ENCODE measurements at places on chromosomes 13 and 19.

DNA sequence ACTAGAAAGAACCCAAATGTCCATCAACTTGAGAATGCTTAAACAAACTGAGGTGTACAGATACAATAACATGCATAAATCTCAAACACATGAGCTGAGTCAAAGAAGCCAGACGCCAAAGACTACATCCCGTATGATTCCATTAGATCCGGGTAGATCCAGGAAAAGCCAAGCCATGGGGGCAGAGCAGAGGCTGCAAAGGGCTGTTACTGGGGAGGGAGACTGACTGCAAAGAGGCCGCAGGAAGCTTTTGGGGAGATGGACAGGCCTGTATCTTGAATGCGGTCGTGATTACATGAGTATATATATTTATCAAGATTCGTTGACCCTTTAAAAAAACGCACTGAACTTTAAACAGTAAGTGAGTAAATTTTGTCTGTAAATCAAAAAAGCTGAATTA is 28.7 kb downstream of the GGACT start:
- no peak for DNase-seq

GRCh38 chr13:76693086-76693485 is 193.1 kb downstream of the KCTD12 start:
- DNase-seq = no peak

- peak; percentile 34 for DNase-seq
These were observed 15.0 kb downstream of the CIC start for GRCh38 chr19:42284066-42284501.

- no peak for DNase-seq
These were observed 44.6 kb downstream of the PTPRS start for GRCh38 chr19:5296021-5296420.

GRCh38 chr19:42199440-42200115 is 17.9 kb downstream of the DEDD2 start:
- peak; percentile 68 for DNase-seq

- DNase-seq = no peak
These were observed 3.8 kb downstream of the NPHS1 start for GRCh38 chr19:35848486-35848885.

GRCh38 chr19:54325631-54326030 is 12.7 kb upstream of the LILRA5 start:
- DNase-seq = no peak

DNA sequence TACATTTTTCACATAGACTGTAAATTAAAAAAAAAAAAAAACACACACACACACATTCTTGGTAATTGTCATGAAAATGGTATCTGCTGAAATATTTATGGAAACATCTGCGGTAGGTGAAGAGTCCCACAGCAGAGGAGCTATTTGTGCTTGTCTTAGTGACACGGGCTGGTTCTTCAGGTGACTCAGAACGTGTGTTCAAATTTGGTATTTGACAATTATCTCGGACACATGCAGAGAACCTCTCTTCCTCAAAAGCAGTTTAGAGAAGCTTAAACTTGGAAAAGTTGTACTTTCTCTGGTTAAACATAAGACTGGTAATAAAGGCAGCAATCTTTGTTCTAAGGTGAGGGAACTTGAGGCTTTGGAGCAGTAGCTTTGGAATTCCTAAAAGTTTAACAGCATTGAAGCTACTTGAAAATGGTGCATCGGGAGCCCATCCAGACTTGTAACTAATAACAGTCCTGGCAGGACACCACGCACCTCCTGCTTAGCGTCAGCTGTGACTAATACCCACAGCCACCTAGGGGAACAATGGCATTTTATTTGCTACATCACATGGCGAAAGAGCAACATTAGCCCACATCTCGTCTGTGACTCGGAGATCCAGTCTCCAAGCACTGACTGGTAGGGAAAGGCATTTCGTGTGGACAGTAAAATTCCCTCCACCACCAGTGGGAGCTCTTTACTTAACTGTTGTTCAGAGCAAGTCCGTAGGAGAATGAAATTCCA is 1505.1 kb upstream of the SLC10A2 start:
- no peak for DNase-seq

GRCh38 chr19:17775245-17775927 is 19.6 kb upstream of the B3GNT3 start:
- DNase-seq = peak; percentile 54

DNA sequence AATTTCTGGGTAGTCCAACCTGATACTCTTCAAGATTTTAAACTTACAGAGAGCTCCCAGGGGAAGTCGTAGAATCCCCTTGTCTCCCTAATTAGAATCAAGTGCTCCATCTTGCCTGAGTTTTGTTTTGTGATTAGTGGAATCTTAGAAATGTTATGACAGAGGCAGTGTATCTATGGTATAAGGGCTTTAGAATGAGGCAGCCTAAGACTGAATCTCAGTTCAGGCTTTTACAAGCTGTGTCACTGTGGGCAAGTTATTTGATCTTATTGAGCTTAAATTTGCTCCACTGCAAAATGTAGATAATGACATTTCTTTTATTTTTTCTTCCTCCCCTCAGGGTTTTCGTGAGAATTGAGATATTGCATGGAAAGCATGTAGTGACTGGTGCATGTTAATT is 215.5 kb downstream of the POSTN start:
- DNase-seq = no peak

DNA sequence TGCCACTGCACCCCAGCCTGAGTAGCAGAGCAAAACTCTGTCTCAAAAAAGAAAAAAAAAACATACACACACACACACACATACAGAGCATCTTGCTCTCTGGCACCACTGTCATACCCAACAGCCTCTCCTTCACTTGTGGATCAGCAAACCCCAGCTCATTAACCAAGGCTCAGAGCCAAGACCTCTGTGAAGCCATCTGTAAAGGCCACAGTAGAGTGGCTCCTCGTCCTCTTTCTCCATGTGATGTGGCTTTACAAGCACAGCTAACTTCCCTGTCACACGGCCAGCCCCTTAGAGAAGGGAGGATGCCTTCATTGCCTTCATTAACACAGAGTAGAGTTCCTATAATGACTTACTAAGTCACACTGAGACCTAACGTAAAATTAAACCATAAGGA is 62.7 kb upstream of the LSM14A start:
- no peak for DNase-seq

DNA sequence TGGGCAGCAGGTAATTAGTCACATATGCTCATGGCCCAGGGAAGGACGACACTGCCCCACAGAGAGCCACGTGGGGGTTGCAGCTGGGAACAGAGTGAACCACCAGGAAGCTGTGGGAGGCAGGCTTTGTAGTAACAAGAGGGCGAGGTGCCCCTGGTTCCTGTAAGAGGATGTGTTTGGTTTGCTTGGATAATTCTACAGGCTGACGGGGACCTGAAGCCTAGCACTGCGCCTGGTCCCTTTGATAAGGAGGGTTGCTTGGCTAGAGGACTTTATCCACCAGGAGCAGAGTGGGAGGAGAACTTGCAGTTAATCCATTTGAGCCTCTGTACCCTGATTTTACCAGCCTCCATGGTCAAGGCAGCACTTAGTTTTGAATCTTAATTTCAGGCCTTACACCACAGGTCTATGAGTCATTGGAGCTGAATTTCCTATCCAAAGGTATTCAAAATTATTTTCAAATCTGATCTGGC is 67.4 kb upstream of the CLDN10 start:
- DNase-seq = no peak

GRCh38 chr19:33767898-33768413 is 28.7 kb upstream of the KCTD15 start:
- DNase-seq = no peak

GRCh38 chr19:42178791-42179674 is 38.4 kb downstream of the DEDD2 start:
- DNase-seq = no peak

DNA sequence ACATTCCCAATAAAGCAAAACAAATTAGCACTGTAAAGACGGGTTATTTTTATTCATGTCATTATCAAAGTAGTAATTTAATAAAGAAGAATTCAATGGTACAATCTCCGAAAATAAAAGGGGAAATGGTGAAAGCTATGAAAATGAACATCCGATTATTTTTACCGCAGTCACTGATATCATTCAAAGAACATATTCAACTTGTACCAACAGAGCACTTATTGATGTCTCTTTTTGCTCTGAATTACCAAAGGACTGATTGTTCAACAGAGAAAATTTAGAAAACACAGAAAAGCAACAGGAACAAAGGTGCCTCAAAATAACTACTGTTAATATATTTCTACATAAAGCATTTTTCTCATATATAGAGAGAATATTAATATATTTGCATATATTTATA is 119.4 kb downstream of the DIAPH3 start:
- no peak for DNase-seq

- DNase-seq = no peak
These were observed 958.4 kb upstream of the SLC10A2 start for GRCh38 chr13:104024416-104025170.

DNA sequence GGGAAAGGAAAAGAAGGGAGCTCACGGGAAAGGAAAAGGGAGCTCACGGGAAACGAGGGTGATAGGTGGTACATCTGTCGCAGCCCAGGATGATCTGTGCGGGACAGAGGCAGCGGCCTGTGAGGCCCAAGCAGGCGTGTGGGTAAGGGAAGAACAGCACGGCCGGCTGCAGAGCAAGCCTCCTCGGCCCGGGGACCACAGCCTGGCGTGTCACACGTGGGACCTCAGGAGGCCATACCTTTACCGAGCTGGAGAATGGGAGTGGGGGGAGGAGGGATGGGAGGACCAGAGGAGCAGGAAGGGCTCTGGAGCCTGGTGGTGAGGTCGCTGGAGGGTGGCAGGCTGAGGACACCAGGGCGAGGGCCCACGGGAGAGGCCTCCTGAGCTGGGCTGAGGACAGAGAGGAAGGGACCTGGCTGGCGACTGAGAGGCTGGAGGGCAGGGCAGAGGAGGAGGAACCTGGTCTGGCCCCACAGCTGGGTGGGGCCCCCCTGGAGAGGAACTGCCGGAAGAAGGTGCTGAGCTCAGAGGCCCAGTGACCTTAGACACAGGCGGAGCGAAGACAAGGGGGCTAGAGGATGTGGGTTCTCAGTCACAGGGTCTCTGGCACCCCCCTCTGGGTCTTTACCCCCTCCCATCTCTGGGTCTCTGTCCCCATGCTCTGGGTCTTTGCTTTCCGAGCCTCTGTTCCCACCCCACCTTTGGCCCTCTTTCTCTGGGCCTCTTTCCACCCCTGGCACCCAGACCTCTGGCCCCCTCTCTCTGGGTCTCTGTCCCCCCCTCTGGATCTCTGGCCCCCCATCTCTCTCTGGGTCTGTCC is 2.9 kb upstream of the FTL start:
- DNase-seq = peak; percentile 60

GRCh38 chr13:71806886-71807285 is 60.1 kb downstream of the DACH1 start:
- DNase-seq = no peak

GRCh38 chr19:10918359-10918758 is 10.1 kb downstream of the YIPF2 start:
- DNase-seq = no peak

GRCh38 chr19:18587561-18587960 is 1.0 kb upstream of the REX1BD start:
- no peak for DNase-seq

DNA sequence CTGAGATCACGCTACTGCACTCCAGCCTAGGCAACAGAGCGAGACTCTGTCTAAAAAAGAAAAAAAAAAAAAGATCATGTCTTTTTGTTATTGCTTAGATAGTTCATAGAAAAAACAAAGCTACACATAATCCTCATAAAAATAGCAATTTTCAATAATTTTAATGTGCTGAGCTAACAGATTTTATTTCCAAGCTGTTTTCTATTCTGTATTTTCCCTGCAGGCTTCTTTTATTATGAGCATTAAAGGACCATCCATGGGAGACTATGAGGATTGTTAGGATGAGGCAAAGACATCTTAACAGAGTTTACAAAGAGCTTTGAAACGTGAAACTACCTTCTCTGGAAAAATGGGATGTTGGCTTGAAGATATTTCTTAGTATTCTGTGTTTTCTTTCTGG is 71.6 kb downstream of the PCCA start:
- no peak for DNase-seq

GRCh38 chr13:45310341-45311131 is 30.4 kb downstream of the TPT1 start:
- DNase-seq = no peak

DNA sequence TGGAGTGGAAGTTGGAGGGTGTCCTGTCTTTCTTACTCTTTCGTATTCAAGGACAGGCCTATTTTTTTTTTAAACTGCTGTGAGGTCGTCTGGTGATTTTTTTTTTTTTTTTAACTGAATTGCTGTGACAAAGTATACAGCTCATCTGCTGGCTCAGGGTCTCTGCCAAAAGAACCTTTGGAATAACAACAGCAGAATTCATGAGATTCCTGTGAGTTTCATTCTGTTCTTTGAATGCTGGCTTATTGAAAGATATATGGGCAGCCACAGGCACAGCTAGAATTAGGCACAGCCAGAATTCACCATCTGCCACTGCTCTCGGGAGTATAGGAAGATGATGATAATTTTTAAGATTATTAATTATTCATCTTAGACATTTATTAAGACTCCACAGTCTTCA is 21.4 kb upstream of the FRY start:
- DNase-seq = no peak

DNA sequence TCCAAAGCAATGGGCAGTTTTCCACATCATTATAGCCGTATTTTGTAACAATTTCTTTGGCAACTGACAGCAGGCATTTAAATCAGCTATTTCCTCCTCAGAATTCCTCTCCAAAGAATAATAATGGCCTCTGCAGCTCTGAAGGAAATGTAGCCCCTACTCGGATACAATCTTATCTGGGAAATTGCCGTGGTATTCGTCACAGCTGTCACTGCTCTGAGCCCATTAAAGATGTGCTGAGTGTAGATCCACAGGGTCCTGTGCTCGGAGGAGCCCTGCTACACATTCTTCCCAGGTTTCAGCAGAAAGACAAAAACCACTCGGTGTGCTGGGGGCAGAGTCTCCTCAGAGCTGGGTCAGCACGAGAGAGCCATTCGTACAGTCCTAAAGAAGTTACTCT is 33.1 kb downstream of the MZT1 start:
- no peak for DNase-seq

DNA sequence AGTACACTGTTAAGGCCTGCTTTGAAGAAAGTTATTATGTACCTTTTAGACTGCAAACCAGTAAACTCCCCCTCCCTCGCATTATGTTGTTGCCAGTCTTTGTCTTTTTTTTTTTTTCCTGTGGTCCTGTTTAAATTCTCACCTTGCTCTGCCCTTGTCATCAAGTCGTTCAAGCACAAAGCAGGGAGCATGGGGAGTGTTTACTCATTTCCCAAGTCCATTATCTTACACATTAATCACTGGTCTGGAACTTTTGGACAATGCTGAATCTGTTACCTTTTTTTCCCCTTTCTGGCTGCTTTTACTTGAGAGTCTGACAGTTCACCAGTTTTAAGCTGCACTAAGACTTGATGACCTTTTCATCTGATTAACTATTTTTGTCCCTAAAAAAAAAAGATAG is 108.2 kb downstream of the DACH1 start:
- DNase-seq = no peak

GRCh38 chr19:310141-310651 is 19.0 kb upstream of the PLPP2 start:
- DNase-seq = no peak

GRCh38 chr13:88802886-88803285 is 1131.7 kb downstream of the SLITRK5 start:
- no peak for DNase-seq

DNA sequence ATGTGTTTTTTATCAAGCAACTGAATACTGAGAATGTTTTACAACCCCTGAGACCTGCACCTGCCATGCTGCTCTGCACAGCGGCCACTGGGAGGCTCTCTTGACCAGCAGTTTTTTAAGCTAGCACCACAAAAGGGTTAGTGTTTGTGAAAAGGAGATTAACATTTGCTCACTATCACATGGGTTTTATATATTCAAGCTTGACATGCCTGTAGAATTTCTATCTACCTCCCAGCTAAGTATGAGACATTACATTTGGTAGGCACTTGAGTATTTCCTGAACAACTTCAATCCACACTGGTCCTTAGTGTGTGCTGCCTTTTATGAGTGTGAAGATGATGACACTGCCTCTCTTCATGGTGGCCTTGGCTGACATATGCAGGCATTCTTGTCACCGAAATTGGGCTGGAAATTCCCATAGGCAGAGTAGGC is 1238.9 kb downstream of the UQCRFS1 start:
- no peak for DNase-seq

All from KG1 (cell line).